ENCODE measurements at places on chromosomes 1 and 21.

- DNase-seq: no peak
Measured at GRCh38 chr1:15963968-15964648, 11.8 kb downstream of the ZBTB17 start.

- DNase-seq: no peak
Measured at GRCh38 chr1:101238031-101238628, 1.3 kb downstream of the S1PR1 start.

DNA sequence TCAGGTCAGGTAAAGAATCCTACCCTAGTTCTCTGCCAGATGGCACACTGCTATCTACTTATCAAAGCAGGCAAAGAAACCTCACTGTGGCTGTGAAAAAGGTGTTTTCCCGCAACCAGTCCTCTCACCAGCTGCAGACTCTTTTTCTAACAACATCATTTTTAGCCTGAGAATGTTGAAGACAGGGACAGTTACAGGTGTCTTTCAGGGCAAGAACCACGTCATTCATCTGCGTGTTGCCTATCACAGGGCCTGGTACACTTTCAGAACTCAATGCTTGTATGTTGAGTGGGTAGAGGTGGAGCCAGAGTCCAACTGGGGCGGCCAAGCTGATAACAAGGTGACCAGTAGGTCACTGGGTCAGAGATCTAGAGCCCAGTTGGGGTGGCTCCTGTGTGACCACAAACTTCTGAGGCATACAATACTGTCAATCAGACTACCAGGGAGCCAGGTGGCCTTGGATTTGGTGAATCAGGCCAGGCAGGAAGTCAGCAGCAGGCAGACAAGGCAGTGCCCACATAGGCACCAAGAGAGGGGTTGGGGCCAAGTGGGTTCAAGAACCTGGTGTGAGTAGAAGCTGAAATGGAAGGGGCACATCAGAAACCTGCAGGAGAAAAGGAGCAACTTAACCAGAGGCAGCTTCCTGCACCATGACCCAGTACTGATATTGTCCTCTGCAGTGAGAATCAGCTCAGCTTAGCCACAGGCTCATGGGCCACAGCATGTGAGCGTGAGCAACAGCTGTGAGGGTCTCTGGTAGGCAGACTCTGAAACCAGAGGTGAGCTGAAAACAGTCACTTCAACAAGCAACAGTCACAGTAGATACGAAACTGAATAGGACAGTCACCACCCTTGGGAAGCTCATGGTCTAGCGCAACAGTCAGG is 123.6 kb downstream of the DTL start:
- DNase-seq: no peak

GRCh38 chr1:244002721-244003120 is 48.4 kb upstream of the ZBTB18 start:
- DNase-seq: no peak

DNA sequence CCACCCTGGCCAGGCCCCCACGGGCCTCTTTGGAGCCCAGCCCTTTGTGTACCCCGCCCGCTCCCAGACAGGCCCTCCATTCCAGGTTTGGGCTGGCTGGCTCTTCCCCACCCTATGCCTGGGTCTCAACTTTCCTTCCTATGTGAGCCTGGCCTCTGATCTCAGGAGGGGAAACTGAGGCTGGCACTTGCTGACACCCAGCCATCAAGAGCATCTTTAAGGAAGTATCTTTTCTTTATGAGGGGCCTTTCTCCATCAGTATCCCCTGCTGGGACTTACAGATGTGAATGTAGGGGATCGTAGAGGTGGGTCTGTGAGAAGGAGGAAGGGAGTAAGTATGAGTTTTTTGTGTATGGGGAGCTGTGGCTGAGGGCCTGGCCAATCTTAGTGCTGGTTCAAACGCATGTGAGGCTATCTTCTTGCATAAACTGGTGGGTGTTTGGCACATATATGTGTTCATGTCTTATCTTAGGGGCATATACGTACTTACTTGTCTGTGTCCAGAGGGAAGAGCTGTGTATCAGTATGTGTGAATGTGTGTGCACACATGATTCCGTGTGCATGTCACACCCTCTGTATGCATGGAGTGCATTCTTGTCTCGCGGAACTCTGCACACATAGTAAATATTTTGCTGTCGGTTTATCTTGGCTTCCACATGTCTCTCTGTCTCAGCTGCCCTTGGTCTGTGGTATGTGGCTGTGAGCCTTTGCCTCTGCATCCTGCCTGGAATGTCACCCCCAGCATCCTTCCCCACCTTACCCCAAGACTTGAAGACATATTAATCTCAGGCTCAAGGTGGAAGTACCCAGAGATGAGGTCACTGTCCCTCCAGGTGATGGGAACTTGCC is 5.4 kb downstream of the NECTIN4 start:
- no peak for DNase-seq

GRCh38 chr1:217135987-217136894 is 413.0 kb upstream of the ESRRG start:
- DNase-seq: no peak

DNA sequence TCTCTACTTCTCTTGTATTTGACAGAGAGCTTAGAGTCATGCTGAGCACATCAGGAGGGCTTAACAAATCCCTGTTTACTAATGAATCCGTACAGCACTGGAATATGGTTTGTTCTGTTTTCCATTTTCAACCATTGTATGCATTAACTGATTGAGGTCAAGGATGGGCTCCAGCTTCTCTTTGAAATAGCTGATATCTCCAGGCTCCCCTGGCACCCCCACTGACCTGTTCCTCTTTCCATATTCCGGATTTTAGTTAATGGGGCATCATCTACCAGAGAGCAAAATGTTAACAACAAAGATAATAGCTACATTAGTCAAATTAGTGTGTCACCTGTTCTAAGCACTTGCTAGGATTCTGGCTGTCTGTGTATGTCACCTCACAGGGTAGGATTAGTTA is 57.6 kb downstream of the NENF start:
- DNase-seq: no peak

GRCh38 chr1:151585622-151586021 is 26.2 kb upstream of the SNX27 start:
- no peak for DNase-seq

DNA sequence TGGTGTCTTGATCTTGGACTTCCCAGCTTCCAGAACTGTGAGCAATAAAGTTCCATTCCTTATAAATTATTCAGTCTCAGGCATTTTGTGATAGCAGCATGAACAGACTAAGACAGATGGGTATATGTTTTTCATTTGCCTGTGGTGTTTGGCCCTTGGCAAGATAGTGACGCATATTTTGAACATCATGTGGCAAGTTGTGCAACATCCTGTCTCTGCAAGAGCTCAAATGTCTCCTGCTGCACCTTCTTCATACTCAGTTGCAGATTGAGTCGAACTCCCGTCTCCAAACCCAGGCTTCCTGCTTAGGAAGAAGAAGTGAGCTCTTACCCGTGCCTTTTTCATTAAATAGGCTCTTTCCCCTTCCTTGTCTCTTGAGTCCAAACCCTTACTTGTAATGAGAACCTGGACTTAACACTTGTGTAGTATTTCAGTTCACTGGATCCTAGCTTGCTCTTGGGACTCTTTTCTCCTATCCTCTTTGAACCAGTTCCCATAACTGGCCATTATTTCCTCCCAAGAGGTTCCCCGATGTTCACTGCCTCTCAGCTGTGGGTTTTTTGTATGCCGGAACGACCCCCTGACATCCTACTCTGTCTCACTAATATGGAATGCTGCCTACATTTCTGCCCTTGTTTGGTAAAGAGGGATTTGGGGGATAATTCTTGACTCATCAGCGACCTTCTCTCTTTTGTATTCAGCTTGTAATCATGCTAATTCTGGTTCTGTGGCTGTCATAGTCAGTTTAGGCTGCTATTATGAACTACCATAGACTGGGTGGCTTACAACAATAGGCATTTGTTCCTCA is 125.0 kb upstream of the KCNK2 start:
- no peak for DNase-seq

DNA sequence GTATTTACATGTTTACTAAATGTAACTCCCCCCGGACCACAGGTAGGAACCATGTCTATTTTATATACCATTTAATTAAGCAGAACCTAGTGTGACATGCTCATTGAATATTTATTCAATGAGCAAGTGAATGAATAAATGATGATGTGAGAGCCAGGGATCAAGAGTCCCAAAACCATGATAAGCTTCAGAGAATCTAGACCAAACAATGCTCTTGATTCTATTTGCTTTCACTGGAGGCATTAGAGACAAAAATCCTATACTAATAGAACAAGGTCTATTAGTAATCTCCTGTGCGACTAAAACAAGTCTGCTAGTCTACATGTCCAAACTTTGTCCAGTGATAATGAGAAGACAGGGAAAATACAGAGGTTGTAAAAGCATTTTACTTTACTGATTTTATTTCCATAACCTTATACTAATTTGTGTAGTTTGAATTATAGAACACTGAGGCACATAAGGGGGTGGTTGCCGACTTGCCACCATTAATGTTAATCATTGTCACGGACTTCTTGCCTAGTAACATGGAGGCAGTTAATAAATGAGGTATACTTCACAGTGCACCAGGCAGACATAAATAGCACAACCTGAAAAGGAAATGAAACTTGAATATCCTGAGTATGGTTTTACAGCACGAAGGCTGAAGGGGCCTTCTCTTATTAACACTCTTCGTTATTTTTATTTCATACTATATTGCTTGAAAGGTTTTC is 69.8 kb downstream of the TBX15 start:
- no peak for DNase-seq

DNA sequence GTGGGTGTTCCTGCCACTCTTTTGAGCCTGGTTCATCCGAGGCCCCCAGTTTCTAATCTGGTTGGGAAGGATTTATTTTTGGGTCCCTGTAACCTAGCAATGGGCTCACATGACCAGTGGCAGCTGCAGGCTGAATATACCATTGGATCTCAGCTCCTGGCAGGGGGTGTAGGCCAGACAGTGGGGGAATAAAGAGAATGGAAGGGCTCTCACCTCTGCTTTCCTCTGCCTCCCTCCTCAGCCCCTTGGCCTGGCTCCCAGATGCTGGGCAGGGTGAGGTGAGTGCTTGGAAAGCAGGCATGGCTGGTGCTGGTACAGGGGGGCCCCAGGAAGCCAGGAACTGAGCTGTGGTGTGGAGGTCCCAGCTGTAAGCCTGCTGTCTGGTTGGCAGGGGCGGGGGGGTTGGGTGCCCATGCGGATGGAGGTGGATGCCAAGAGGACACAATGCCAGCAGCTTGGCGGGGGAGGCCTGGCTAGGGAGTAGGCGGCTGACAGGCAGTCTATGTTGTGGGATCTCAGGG is 3.6 kb upstream of the GPR61 start:
- DNase-seq: no peak

DNA sequence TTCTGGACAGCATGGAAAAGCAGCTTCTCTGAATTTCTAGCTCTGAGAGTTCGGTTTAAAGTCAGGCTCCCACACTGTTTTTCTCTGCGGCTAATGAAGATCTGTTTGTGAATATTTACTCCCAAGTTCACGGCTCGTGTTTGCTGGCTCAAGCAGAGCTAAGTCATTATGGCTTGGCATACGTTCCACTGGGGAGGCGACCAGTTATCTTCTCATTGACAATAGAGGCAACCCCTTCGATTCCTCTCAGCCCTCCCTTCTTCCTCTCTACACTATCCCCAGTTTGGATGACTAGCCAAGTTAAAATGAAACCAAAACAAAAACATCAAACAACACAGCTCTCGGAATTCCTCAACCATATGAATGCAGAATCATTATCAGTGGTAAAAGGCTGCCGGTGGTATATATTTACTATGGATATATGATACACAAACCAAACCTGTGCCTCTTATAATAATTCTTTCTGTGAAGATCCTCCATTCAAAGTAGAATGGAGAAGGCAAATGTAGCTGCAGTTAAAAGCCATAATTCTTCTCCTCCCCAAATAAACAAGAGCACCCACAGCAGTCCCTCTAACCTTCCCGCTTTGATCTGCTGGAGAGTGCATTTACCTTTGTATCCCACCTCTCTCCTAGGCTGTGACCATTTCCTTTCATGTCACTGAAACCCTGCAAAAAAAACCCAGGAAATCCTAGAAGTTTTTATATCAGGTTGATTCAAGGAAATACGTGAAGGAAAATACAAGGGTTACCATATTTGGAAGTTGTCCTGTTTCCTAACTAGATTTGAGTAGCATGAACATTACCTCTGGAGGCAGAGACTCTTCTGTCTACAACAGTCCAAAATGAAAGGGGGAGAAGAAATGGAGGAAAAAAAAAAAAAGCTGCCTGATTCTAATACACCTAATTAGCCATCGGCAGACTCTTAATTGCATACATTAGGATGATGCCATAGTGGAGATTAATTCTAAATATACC is 108.3 kb upstream of the USH2A start:
- DNase-seq: no peak

GRCh38 chr1:239263801-239264200 is 122.6 kb upstream of the CHRM3 start:
- no peak for DNase-seq

DNA sequence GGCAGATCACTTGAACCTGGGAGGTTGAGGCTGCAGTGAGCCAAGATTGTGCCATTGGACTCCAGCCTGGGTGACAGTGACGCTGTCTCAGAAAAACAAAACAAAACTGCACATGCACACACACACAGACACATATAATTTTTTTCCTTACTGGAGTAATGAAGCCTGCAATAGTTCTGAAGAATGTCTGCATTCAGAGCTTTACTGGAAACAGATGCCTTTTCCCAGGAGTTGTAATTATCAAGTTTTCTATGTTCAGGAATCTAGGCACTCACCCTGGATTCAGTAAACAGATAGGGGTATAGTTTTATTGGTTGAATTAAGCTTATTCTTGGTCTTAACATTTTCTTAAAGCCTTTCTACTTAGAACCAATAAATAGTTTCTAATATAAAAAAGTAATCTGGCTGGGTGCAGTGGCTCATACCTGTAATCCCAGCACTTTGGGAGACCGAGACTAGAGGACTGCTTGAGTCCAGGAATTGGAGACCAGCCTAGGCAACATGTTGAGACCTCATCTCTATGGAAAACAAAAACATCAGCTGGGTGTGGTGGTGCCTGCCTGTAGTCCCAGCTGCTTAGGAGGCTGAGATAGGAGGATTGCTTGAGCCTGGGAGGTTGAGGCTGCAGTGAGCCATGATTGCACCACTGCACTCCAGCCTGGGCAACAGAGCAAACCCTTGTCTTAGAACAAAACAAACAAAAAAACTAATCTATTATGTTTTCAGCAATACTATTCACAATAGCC is 15.8 kb downstream of the SPEN start:
- DNase-seq: no peak

- DNase-seq: no peak
Measured at GRCh38 chr1:193019442-193020026, 39.6 kb downstream of the UCHL5 start.

All from stimulated activated CD4-positive, alpha-beta T cell treated with anti-CD3 and anti-CD28 coated beads, Interleukin-1b, Interleukin-23, amount 100 ng/mL, for 1 hour (primary cell).